LoVo (cell line): ENCODE measurements at places on chromosomes 3 and 15.

DNA sequence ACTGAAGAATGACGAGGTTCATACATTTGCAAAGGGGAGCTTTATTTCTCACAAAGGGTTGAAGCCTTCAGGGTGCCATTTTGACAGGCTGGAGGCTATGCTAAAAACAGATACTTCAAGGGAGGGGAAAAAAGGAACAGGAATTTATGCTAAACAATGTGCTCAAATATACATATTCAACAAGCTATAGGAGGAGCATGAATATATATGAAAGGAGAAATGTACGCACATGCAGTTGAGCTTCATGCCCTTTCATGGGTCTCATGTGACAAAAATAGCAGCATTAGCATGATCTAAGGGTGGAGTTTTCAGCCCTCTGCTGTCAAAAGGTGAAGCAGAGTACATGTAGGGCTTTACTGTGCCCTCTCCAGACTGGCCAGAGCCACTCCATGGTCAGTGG is 44.3 kb upstream of the FSIP1 start:
- DNase-seq = no peak

DNA sequence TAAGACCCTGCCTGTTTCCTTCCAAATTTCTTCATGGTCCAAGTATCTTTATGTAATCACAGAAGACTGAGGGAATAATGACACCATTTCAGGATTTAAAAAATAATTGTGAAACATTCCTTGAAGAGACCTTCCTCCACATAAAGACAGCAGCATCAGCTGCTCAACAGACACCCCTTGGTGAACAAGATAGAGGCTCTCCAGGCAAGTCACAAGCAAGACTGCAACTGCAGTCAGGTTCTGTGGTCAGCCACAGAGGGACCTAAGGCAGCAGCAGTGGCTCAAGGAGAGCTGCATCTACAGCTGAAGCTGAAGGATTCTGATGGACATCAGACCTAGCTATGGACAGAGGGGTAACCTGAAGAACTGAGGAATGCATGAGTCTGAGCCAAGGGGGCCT is 97.2 kb upstream of the C3orf80 start:
- DNase-seq = no peak

- DNase-seq = no peak
Observed at GRCh38 chr3:3821777-3822176, 22.5 kb downstream of the LRRN1 start.

DNA sequence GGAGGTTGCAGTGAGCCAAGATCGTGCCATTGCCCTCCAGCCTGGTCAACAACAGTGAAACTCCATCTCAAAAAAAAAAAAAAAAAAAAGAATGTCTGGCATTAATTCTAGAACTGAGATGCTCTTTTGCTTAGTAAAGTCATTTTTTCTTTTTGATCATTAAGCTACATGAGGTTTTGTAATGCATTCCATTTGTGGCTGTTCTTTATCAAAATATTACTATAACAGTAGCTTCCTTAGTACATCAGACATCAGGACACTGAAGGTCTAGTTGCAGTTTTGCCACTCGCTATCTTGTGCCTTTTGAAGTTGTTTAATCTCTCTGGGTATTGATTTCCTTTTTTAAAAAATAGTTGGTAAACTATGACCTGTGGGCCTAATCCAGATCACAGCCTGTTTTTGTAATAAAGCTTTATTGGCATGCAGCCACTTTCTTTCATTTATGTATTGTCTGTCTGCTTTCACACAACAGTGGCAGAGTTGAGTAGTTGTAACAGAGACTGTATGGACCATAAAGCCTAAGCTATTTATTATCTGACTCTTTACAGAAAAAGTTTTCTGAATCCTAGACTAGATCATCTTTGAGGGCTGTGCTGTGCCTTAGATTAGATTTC is 76.6 kb downstream of the SLC25A26 start:
- DNase-seq = no peak

DNA sequence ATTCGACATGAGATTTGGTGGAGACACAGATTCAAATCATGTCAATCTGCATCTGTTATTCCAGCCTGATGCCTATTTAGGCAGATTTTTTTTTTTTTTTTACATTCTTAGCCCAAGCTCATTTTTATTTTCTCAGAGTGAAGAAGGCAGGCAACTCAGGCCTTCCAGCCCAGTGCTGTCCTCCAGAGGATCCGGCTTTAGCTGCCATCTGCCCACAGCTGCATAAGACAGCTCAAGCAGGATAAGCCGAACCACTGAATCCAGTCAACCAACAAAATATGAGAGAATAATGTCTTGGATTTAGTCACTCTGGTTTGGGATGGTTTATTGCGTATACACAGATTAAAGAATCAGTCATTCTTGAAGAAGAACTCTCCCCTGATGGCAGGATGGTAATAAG is 19.9 kb upstream of the COLQ start:
- DNase-seq = no peak

- no peak for DNase-seq
Observed at GRCh38 chr3:127786353-127787070, 35.8 kb downstream of the MGLL start.
